ENCODE measurements at places on chromosomes 2 and 18.

DNA sequence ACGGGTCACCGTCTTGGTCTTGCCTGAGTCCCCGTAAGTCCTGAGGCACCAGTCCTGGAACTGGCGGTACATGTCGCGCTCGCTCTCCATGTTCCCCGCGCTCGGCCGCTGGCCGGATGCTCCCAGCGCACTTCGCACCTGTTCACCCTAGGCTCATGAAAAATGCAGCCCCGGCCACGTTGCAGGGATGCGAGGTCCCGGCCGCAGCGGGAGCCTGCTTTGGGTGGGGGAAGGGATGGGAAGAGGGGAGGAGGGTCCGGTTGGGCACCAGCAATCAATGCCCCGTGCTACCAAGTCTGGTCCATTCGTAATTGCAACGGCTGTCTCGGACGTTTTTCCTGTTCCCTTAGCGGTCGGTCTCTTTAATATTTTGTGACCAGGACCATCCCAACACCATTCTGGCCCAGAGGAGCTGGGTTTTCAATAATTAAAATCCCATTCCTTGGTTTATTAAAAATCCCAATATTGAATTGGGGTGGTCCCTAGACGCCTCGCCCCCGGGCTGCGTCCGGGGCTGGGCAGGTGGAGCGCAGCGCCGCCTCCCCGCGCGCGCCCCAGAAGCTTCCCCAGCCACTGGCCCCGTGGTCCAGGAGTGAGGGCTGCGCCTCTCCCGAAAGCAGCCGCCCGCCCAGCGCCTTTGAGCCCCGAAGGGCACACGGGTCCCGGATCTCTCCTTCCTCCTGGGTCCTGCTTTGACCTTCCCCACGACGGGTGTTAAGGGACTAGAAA lies 1.4 kb downstream of the NOL4 start:
- DNase-seq: no peak

GRCh38 chr2:178825183-178825582 lies 18.0 kb upstream of the TTN start:
- no peak for DNase-seq

- DNase-seq: no peak
These were observed 31.7 kb upstream of the TTC32 start for GRCh38 chr2:19933351-19933981.

DNA sequence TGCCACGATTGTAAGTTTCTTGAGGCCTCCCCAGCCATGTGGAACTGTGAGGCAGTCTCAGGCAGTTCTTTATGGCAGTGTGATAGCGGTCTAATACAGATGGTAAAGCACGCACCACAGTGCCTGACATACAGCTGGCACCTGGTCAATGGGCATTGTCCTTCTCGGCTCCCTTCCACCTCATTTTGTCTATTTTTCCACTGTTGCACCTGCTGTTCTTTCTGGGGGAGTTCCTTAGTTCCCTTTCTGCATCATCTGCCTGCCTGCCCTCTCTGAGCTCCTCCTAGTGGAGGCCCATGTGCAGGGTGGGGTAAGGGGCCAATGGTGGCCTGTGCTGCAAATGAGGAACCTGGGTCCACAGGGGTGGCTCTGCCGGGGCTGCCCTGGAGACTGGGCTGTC lies 157.6 kb downstream of the LPIN1 start:
- DNase-seq: peak; percentile 34

DNA sequence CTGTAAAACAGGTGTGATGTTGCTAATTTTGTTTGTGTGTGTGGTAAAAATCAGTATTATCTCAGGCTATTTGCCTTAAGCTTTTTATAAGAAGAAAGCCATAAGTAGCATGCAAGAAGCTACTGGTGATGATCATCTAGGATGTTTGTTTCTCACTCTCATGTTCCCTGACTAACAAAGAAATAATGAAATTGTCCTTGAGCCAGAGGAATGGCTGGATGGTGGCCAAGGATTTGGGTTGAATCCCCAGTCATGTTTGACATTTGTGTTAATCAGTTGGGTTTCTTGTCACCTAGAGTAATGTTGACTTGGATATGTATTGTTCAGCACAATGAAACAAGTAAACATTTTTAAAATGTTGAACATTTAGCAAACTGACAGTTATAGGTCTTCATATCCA lies 496.8 kb upstream of the ZEB2 start:
- DNase-seq: no peak
